ENCODE measurements at places on chromosomes 7 and 10.

- DNase-seq = peak; percentile 38
Measured at GRCh38 chr10:99708428-99709012, 23.4 kb downstream of the COX15 start.

- DNase-seq = no peak
Measured at GRCh38 chr10:47368431-47369180, 15.5 kb downstream of the ZNF488 start.

- no peak for DNase-seq
Measured at GRCh38 chr10:95818010-95818409, 62.0 kb downstream of the ENTPD1 start.

DNA sequence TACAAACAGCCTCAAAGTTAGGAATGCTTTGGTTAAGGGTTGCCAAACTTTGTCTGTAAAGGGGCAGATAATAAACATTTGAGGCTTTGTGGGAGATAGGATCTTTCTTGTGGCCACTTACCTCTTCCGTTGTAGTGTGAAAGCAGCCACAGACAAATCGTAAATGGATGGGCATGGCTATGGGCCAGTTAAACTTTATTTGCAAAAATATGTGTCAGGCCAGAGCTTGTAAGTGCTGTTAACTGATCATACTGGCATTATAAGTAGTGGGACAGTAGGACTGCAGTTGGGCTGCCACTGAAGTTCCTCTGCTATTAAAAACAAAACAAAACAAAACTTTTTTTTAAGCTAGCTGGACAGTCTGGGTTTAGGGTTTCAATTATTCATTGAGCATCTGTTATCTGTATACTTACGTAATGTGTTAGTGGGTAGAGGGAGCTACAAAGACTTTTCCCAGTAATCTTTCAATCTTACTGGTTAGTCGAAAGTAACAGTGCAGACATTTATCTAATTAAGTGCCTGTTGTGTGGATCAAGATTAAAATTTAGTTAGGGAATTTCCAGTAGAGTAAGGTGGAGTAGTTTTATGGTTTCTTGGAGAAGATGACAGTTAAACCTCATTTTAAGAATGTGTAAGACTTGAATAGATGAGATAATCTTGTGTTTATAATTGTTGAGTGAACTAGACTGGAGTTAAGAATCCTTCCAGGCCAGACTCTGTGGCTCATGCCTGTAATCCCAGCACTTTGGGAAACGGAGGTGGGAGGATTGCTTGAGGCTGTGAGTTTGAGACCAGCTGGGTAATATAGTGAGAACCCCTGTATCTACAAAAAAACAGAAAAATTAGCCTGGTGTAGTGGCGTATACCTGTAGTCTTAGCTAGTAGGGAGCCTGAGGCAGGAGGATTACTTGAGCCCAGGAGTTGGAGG, 100.1 kb downstream of the BTRC start:
- DNase-seq = no peak

DNA sequence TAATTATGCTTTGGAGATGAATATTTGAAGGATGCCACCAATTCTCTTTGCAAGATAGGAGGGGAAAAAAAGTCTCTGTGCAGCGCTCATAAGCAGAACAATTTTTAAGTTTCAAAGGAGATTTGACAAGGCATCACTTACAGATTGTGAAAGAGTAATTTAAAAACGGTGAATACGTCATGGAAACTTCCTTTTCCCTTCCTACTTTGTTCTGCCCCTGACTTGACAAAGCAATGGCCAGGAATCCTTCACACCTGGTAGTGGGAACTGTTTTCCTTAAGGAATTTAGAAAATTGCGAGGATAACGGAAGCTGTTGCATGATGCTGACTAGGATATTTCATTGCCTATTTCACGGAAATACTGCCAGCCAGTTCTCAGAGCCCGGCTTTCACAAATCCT, 16.7 kb downstream of the FAM107B start:
- no peak for DNase-seq

DNA sequence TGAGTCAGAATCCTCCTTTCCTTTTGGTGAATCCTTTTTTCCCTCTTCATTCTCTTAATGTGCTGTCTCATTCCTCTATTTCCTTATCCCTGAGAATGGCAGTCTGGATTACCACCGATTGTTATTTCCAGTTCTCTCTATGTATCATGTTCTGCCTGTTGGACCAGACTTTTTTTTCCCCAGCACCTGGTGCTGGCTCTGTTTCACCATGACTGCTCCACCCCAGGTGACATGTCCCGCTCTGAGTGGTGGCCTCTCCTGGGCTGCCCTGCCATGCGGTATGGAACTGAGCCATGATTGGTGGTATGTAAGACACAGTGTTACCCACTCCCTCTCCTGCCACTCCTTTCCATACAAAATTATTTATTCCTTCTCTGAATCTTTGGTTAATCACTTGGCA, 399.9 kb downstream of the GATA3 start:
- no peak for DNase-seq

- no peak for DNase-seq
Measured at GRCh38 chr10:44963772-44964633, 4.4 kb downstream of the RASSF4 start.

GRCh38 chr7:83579740-83580139, 69.2 kb downstream of the SEMA3E start:
- no peak for DNase-seq

DNA sequence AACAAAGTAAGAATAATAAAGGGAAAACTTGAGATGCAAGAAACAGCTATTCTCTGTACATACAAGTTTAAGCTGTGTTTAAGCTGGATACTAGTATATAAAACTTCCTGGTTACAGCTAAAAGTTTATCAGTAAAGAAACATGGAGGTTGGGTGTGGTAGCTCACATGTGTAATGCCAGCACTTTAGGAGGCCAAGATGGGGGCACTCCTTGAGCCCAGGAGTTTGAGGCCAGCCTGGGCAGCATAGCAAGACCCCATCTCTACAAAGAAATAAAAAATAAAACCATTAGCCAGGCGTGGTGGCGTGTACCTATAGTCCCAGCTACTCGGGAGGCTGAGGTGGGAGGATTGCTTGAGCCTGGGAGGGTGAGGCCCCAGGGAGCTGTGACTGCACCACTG, 3.2 kb downstream of the RSU1 start:
- no peak for DNase-seq

- no peak for DNase-seq
Measured at GRCh38 chr10:35300063-35300699, 36.1 kb upstream of the CCNY start.

- no peak for DNase-seq
Measured at GRCh38 chr10:75103881-75104686, 7.4 kb upstream of the SAMD8 start.

DNA sequence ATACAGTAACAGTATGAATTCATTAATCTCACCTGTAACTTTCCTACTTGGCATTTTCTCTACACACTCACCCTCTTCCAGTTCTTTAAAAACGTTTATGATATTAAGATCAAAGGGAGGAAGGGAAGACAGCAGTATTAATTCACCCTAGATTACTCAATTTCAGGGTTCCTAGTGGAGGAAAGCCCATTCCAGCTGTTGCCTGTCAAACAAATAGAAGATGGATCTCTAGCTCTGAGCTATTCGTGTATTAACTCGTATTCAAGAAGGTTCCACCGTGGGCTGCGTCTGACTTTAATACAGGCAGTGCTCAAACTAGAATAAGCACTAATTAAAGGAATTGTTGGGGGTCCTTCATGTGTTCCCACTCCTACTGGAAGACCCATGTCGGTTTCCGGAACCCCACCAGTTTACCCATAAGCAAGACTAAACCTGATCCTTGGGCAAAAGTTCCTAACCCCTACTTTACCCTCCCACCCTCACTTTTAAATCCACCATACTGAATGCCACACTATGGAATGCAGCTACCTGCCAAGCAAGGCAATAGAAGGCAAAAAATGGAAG, 2.1 kb downstream of the NANOS1 start:
- DNase-seq = no peak

DNA sequence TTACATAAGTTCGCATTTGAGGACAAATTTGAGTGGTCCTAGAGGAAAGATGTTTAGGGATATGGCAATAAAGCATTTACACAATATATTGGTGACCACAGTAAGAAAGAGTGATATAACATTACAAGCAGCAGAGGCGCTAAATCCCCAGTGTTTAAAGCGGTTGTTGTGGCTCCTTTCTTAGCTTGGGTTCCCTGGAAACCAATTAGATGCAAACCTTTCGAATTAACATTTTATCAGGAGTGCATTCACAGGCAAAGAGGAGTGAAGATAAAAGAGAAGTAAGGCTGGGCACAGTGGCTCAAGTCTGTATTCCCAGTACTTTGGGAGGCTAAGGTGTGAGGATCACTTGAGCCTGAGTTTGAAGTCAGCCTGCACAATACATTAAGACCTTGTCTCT, 331.1 kb downstream of the BICC1 start:
- DNase-seq = no peak

DNA sequence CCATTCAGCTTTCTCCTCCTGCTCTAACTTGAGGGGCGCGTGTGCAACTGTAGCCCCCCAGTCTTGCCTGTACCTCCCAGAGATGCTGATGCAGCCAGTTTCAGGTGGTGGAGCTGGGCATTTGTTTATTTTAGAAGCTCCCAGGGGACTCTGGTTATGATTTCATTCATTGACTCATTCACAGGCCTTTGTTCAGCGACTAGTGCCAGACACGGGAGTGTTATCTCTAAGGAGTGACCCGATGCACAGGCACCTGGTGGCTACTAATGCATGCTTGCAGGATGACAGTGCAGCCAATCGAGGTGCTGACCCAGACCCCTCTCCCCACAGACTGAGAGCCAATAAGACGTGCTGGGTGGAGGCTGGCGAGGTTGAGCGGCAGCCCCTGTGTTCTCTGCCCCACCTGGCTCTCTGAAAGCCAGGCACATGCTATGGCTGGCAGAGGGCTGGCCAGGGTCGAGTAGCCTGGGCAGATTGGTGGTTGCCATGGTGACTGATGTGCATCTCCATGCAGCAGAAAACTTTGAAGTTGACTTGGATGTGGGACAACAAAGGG, 19.7 kb upstream of the SLC18A2 start:
- DNase-seq = no peak

GRCh38 chr7:157760004-157760730, 423.4 kb downstream of the DNAJB6 start:
- no peak for DNase-seq

GRCh38 chr10:71213761-71214440, 1.5 kb downstream of the UNC5B start:
- DNase-seq = no peak

- DNase-seq = no peak
Measured at GRCh38 chr10:133162178-133162909, 2.3 kb downstream of the KNDC1 start.

GRCh38 chr7:137885678-137886077, 38.9 kb upstream of the DGKI start:
- DNase-seq = no peak

DNA sequence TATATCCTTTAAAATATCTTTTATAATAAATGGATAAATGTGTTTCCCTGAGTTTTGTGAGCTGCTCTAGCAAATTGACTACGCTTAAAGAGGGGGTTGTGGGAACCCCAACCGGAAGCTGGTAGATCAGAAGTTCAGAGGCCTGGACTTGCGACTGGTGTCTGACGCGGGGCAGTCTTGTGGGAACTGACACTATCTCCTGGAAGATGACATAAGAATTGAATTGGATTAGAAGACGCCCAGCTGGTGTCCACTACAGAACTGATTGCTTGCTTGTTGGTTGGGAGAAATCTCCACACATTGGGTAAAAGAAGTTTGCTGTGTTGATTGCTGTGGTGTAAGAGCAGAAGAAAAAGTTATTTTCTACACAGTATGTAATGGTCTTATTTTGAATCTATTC, 51.1 kb upstream of the AHR start:
- DNase-seq = no peak

DNA sequence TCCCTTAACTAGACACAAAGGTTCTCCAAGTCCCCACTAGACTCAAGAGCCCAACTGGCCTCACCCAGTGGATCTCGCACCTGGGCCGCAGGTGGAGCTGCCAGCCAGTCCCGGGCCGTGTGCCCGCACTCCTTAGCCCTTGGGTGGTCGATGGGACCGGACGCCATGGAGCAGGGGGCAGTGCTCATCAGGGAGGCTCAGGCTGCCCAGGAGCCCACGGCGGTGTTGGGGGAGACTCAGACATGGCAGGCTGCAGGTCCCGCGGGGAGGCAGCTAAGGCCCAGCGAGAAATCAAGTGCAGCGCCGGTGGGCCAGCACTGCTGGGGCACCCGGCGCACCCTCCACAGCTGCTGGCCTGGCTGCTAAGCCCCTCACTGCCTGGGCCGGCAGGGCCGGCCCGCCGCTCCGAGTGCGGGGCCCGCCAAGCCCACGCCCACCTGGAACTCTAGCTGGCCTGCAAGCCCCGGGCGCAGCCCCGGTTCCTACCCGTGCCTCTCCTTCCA, 130.5 kb downstream of the RALA start:
- no peak for DNase-seq

GRCh38 chr7:111866787-111867186, 304.5 kb upstream of the IMMP2L start:
- peak; percentile 30 for DNase-seq

DNA sequence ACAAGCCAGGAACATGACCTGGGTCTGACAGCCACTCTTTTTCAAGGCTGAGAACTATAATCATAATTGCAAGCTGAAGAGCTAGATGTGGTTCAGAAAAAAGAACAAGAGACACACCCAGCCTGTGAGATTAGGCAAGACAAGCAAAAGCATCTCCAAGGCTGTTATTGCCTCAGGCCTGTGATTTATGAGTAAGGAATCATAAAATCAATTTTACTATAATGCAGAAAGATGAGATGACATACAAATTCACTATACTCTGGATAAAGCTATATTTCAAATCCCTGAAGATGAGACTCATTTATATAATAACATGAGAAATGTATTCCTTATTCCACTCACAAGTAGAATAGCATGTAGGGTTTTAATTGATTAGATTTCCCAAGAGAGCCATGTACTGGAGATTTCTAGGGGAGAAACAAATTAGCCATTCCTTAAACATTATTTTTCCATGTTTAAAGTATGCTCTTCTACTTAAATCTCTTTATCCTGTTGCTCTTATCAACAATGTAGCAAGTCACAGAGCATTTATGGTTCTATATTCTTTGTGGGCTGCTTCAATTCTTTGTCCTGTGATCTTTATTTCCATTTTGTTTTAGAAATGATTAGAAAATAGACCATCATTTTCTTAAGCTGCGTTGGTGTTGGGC, 47.4 kb downstream of the FHIP2A start:
- no peak for DNase-seq

- no peak for DNase-seq
Measured at GRCh38 chr10:17081431-17081830, 48.2 kb downstream of the CUBN start.

GRCh38 chr7:2948749-2949148, 94.9 kb downstream of the CARD11 start:
- no peak for DNase-seq

GRCh38 chr7:117195361-117196029, 127.4 kb downstream of the WNT2 start:
- DNase-seq = no peak

GRCh38 chr10:45463244-45464116, 89.5 kb downstream of the ALOX5 start:
- DNase-seq = no peak

GRCh38 chr10:30027057-30028005, 32.1 kb downstream of the JCAD start:
- no peak for DNase-seq
